Activated CD4-positive, alpha-beta T cell treated with anti-CD3 and anti-CD28 coated beads for 36 hours (primary cell): ENCODE measurements at places on chromosomes 2 and 18.

GRCh38 chr2:100130595-100131391 lies 11.6 kb downstream of the AFF3 start:
- DNase-seq = no peak
- H3K4me1 ChIP-seq = peaks cover 9% of the 10 kb centered on the region
- H3K36me3 ChIP-seq = no peaks in the 10 kb centered on the region
- no peak overlapping the region for H3K4me3 ChIP-seq
- no peaks in the 10 kb centered on the region for H3K27me3 ChIP-seq

- no peak for DNase-seq
- H3K4me1 ChIP-seq = no peaks in the 10 kb centered on the region
- no peak overlapping the region for H3K27ac ChIP-seq
- no peaks in the 10 kb centered on the region for H3K27me3 ChIP-seq
- no peak overlapping the region for H3K4me3 ChIP-seq
- no peaks in the 10 kb centered on the region for H3K36me3 ChIP-seq
Measured at GRCh38 chr2:183996825-183997793, 601.2 kb upstream of the ZNF804A start.

DNA sequence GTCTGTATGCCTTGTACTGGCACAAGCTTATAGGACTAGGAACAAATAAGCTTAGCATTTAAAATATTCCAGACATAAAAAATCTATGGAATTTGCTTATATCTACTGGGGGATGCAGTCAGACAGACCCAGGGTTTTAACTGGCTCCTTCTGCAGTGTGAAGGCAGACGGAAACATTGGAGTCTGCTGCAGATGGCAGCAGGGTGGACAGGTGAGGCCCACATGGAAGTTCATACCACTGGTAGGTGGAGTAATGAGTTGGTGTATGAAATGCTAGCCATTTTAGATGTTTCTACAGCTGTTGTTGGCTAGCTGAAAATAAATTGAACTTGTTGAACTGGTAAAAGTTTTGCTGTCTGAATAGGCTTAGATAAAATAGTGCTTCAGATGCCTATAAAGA lies 17.7 kb downstream of the SPTBN1 start:
- no peaks in the 10 kb centered on the region for H3K36me3 ChIP-seq
- no peaks in the 10 kb centered on the region for H3K4me1 ChIP-seq
- no peak overlapping the region for H3K4me3 ChIP-seq
- H3K27ac ChIP-seq = no peak overlapping the region
- H3K27me3 ChIP-seq = no peaks in the 10 kb centered on the region

- H3K4me3 ChIP-seq = no peak overlapping the region
- H3K27ac ChIP-seq = no peak overlapping the region
- H3K36me3 ChIP-seq = no peaks in the 10 kb centered on the region
Measured at GRCh38 chr2:187493877-187494568, 46.0 kb upstream of the CALCRL start.

DNA sequence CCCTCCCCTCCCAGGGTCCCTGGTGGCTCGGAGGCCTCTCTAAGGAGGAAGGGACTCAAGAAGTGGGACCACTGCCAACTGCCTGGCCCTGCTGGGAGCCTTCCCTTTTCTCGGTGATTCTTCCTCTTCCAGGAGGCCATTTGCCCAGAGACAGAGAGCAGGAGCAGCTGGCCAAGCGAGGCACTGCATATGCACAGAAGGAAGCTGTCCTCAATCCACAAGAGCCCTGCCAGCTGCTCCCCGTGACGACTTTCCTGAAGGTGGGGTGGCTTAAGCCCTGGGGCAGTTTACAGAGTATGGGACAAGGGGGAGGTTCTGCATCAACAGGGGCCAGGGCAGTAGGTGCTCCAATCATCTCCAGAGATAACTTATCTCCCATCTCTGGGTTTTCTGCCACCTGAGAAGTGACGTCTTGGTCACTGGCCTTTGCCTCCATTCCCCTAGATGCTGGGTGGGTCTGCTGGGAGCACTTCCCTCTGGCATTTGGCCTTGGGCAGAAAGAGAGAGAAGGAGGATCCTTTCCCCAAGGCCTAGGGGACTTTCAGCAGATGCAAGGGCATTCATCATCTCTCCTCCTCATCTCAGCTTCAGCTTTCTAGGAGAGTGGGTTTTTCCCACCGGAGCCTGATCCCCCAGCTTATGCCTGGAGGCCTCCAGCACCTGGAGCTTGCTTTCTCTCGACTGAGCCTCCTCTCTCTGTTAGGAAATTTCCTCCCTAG lies 28.5 kb downstream of the CIB4 start:
- H3K4me1 ChIP-seq = peaks cover 19% of the 10 kb centered on the region
- no peak for DNase-seq
- no peak overlapping the region for H3K4me3 ChIP-seq
- peaks cover 12% of the 10 kb centered on the region for H3K27me3 ChIP-seq

- H3K4me3 ChIP-seq = no peak overlapping the region
- DNase-seq = no peak
- H3K36me3 ChIP-seq = no peaks in the 10 kb centered on the region
- no peak overlapping the region for H3K27ac ChIP-seq
- no peaks in the 10 kb centered on the region for H3K27me3 ChIP-seq
Measured at GRCh38 chr18:62937065-62937464, 221.7 kb downstream of the PHLPP1 start.

GRCh38 chr2:216474925-216475670 lies 23.5 kb upstream of the RPL37A start:
- no peaks in the 10 kb centered on the region for H3K27me3 ChIP-seq
- peak overlapping the region; percentile 43 for H3K27ac ChIP-seq
- peak; percentile 59 for DNase-seq
- no peak overlapping the region for H3K4me3 ChIP-seq

- H3K27me3 ChIP-seq = peaks cover 4% of the 10 kb centered on the region
- H3K4me1 ChIP-seq = no peaks in the 10 kb centered on the region
- no peak overlapping the region for H3K27ac ChIP-seq
- H3K36me3 ChIP-seq = no peaks in the 10 kb centered on the region
- DNase-seq = no peak
Measured at GRCh38 chr2:129469389-129469788, 510.1 kb upstream of the RAB6C start.

- no peak overlapping the region for H3K27ac ChIP-seq
- peaks cover under 1% of the 10 kb centered on the region for H3K4me1 ChIP-seq
- H3K27me3 ChIP-seq = no peaks in the 10 kb centered on the region
- peaks cover 2% of the 10 kb centered on the region for H3K36me3 ChIP-seq
- DNase-seq = no peak
Measured at GRCh38 chr2:61006486-61007105, 10.9 kb upstream of the PEX13 start.

DNA sequence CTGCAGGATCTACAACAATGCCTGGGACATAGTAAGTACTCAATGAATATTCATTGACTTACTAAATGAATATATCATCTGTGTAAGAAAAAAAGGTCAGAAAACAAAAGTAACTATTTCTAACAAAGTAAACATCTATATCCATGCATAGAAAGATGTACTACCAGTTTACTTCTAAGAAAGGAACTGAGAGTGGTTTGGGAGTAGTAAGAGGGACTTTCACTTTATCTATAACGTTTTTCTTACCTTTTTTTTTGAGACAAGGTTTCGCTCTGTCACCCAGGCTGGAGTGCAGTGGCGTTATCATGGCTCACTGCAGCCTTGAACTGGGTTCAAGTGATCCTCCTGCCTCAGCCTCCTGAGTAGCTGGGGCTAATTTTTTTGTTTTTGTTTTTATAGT lies 25.7 kb downstream of the DHX57 start:
- no peak for DNase-seq
- H3K4me1 ChIP-seq = no peaks in the 10 kb centered on the region

- H3K27ac ChIP-seq = no peak overlapping the region
- peaks cover 6% of the 10 kb centered on the region for H3K27me3 ChIP-seq
- peaks cover 4% of the 10 kb centered on the region for H3K4me1 ChIP-seq
- H3K36me3 ChIP-seq = no peaks in the 10 kb centered on the region
Measured at GRCh38 chr18:2027756-2028155, 543.5 kb downstream of the METTL4 start.

DNA sequence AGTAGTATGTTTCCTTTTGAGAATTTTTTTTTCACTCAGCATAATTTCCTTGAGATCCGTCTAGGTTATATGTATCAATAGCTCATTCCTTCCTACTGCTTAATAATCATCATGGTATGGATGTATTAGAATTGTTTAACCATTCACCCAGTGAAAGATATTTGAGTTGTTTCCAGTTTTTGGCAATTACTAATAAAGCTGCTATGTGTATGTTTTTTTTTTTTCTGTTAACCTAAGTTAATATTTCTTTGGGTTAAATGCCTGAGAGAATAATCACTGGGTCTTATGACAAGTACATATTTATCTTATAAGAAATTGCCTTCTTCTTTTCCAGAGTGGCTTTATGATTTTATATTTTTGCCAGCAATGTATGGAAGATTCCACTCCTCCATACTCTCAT lies 96.4 kb upstream of the ST6GAL2 start:
- H3K4me3 ChIP-seq = no peak overlapping the region
- DNase-seq = no peak

GRCh38 chr18:42527766-42528165 lies 572.7 kb downstream of the PIK3C3 start:
- H3K27ac ChIP-seq = no peak overlapping the region
- no peak overlapping the region for H3K4me3 ChIP-seq
- H3K36me3 ChIP-seq = no peaks in the 10 kb centered on the region
- peaks cover 2% of the 10 kb centered on the region for H3K27me3 ChIP-seq
- no peaks in the 10 kb centered on the region for H3K4me1 ChIP-seq

DNA sequence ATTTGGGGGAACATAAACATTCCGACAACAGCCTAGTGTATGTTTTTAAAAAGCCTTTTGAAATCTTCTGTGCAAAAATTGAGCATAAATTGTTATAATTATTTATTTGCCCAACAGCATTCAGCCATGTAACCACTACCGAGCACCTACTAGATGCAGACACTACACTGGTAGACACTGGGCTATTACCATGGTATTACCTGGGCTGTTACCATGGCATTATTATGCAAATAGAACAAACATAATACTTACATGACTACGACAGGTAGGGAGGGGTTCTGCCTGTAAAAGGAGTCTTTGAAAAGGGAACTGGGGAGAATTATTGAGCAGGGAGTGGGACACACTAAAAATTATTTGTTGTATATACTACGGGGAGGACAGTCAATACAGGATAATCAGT lies 116.4 kb downstream of the MREG start:
- H3K27me3 ChIP-seq = peaks cover 2% of the 10 kb centered on the region
- H3K36me3 ChIP-seq = no peaks in the 10 kb centered on the region
- peaks cover 3% of the 10 kb centered on the region for H3K4me1 ChIP-seq
- H3K27ac ChIP-seq = no peak overlapping the region
- H3K4me3 ChIP-seq = no peak overlapping the region
- DNase-seq = no peak
